ENCODE measurements at places on chromosomes 16 and 17. TPM values are rescaled to one million over a fixed set of nuclear protein-coding genes. Genes with fewer than 3 reads are reported as not detected.

Gene NLGN2
- total RNA-seq, result 4.5 TPM

Gene PTGES3L
- 0.27 TPM for total RNA-seq

Gene TBC1D3H
- not detected for total RNA-seq

Gene USP43
- total RNA-seq, result 0.22 TPM

Gene COPZ2
- total RNA-seq, result 6.8 TPM

Gene TMEM238L
- not detected for total RNA-seq

Gene TOP3A
- total RNA-seq, result 62.0 TPM

Gene BTBD17
- not detected for total RNA-seq

Gene ATP6V0C
- 34.8 TPM for total RNA-seq

Gene EPOP
- total RNA-seq, result 5.8 TPM

Gene TBX2
- 0.13 TPM for total RNA-seq

Gene CD300LB
- total RNA-seq, result not detected

Gene CPD
- total RNA-seq, result 161 TPM

Gene TP53TG3F
- total RNA-seq, result not detected

Gene KRTAP9-8
- total RNA-seq, result not detected

Gene TPSD1
- total RNA-seq, result not detected

Gene UMOD
- not detected for total RNA-seq

Gene KRT17
- 0.80 TPM for total RNA-seq

Gene HP
- total RNA-seq, result not detected

Gene ADAP2
- 0.27 TPM for total RNA-seq

Gene DDX42
- 130 TPM for total RNA-seq

Gene KRT32
- total RNA-seq, result not detected

Gene ZNF263
- 34.4 TPM for total RNA-seq

Gene PABPN1L
- total RNA-seq, result not detected

Gene WFDC1
- total RNA-seq, result not detected

Gene OTOP3
- total RNA-seq, result not detected

Gene KRTAP4-5
- not detected for total RNA-seq
